Anterior cingulate cortex (tissue), 58 donors: ENCODE measurements at places on chromosomes 4 and X.

DNA sequence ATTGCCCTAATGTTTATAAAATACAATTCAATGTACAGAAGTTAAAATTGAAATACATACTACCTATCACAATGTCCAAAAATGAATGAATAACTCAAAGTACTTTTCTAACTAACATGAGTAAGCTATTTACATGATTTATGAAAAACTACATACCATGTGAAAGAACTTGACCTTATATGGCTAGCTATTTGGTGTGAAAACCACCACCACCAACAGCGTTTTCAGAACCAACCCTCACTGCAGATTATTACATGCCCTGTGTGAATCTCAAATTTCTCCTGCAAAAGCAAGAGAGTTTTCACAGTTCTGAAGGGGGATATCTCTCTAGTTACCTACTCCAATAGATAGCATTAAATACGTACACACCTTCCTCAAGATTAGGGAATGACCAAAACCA lies 198.5 kb downstream of the SPATA18 start:
- DNase-seq, result no peak

DNA sequence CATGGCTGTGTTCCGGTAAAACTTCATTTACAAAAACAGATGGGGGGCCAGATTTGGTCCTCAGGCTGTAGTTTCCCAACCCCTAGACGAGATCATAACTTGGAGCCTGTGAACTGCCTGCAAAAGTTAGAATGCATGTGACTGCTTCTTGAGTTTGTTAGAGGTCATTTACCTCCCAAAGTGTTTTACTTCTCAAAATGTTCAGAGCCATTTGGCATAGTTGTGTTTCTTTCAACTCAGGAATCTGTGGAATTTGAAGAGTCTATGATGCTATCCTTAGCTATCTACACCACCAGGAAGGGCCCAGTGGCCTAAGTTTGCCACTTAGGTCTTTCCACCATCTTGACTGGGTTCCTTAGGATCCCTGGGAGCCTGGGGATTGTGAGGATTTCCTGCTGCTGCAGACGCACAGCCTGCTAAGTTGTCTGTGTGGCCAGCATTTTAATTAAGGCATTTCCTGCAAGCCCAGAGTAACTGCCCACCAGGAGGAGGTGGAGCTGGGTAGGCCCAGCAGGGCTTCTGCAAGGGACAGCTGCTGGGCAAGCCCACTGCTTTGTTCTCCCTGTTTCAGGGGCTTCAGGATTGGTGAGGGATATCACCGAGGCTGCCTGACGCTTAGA lies 53.1 kb downstream of the CCNI start:
- peak; percentile 12 for DNase-seq

DNA sequence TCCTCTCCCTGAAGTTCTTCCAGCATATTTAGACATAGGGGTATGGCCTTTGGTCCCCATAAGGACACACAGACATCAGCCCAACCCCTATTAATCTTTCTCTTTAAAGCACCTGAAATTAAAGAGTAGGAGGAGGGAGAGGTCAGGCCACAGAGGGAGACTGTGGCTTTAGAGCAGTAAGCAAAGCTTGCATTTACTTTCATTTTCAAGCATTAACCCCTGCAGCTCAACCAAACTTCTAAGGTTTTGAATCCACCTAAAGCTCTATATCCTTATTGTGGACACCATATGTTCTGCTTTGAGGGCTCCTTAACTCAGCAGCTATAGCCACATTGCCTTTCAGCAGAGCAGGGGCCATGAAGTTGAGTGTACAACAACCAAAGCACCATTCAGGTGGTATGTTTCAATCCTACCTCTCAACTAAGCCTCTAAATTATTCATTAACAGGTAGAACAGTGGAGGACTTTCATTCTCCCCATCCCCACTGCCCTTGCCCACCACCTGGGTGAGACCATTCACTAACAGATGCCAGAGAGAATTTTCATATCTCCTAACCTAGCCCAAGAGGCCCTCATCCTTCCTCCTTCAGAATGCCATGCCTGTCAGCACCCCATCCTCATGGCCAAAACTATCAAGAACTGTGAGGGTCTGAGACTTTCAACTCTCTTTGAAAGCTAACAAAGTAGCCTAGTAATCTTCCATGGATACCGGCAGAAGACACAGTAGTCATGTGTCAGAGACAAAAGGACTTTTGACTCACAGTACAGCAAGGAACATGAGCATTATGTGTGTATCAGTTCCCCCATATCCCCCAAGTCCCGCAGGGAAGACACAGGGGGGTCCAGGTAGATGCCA lies 20.8 kb downstream of the LIN54 start:
- no peak for DNase-seq

DNA sequence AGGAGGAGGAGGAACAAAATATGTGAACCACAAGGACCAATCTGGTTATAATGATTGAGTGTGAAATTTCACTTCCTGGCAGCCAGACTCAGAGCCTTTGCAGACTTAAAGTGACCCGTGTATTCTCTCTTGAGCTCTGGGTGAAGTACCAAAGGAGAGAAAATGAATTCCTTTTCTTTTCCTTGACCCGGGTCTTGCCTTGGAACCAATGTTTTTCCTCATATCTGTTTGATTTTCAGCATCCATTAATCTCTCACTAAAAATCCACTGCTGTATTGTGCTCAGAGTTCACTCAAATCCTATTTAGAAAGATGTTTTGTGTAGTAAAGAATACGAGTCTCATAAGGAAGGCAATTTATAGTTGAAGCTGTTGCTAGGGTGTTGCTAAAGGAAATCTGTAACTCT lies 78.3 kb upstream of the C1QTNF7 start:
- DNase-seq, result no peak

- no peak for DNase-seq
Observed at GRCh38 chr4:143531380-143531779, 17.9 kb downstream of the SMARCA5 start.

- no peak for DNase-seq
Observed at GRCh38 chr4:77201857-77202256, 44.9 kb downstream of the CCNG2 start.

DNA sequence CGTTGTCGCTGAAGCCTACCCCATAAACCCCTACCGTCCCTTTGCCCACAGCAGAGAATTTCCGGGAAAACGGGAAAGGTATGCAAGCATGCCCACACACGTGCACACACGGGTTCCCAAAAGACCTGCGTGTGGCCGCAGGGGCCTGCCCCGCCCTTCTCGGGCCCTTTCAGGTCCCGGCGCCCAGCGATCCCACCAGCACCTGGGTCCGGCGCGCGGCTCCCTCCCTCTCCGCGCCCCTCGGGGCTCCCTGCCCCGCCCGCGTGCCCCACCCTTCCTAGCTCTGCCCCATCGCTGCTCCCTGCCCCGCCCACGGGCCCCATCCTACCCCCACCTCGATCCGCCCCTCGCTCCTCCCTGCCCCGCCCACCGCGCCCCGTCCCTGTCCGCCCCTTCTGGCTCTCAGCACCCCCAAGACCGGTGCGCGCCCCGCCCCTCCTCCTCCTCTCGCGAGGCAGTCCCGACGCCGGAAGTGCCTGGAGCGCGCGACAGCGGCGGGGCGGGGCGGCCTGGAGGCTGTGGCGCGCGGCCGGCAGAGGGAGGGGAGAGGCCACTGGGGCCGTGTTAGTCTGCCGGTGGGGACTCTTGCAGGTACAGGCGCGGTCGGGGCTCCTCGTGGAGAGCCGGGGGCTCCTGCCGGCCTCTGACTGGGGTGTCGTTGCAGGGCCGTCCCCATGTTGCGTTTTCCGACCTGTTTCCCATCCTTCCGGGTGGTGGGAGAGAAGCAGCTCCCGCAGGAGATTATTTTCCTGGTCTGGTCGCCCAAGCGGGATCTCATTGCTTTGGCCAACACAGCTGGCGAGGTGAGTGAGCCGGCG lies at the start of gene ANAPC4:
Gene ANAPC4 (plus strand): TSS at position 510 of the 818 bp plus-strand sequence. CDS start 165 bp downstream, at position 675.
- DNase-seq, result peak; percentile 90
